ENCODE measurements at places on chromosomes 2 and 18.

DNA sequence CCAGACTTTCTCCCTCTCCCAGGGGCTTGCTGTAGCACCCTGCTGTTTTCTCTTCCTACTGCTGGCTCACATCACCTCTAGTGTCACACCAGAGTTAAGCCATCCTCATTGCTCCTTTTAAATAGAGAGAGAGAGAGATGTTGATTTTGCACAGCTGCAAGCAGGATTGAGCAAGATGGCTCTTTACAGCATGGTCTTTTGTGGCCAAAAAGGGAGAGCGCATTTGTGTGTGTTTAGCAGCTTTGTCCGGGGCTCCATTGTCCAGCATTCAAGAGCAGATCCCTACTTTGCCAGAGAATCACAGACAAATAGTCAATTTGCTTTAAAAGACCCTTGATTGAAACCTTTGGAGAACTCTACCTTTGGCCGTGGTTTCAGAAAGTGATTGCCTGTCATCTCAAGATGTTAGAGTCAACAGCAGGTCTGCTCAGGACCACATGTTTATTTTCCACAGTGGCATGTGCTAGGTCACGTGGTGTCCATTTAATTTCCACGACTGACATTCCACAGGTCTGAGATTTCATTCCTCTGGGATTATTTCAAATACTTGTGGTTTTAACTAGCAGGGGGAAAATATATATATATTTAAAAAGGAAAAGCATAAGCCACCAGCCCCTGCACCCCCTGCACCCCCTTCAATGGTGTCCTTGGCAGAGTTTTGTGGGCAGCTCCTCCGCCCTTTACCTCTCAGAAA is 359.9 kb upstream of the SLC14A2 start:
- peak; percentile 48 for DNase-seq

GRCh38 chr18:57439985-57440330 is 4.8 kb downstream of the ONECUT2 start:
- DNase-seq = no peak

DNA sequence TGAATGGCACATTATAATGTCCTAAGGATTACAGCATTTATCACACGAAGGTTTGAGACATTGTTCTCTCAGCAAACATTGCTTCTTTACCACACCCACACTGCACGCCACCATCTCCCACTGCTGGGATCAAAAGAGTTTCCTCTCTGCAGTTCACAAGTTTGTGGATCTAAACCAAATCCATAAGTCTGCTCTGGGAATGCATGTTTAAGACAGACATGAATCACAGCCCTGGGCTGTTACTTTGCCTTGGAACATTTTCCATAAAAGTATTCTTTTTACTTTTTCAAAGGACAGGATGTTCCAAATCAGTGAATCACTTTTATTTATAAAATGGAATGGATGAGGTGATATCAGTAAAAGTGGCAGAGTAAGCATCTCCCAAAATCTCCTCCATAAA is 36.1 kb downstream of the STPG4 start:
- DNase-seq = peak; percentile 24

- peak; percentile 61 for DNase-seq
These were observed 53.2 kb downstream of the BMPR2 start for GRCh38 chr2:202429164-202429980.

DNA sequence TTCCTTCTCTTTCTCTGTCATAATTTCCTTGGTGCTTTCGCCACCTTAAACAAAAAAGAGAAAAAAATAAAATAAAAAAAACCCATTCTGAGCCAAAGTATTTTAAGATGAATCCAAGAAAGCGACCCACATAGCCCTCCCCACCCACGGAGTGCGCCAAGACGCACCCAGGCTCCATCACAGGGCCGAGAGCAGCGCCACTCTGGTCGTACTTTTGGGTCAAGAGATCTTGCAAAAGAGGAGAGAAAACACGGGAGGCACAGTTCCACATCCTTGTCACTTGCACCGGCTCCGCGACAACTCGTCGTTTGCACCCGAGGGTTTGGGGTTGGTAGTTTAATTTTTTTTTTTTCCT is 1.8 kb upstream of the SP9 start:
- no peak for DNase-seq

All from lung (tissue), 17 donors.